ENCODE measurements at places on chromosomes 11 and 22.

GRCh38 chr22:21642584-21643448 is 714 bp downstream of the SDF2L1 start:
- DNase-seq: no peak

DNA sequence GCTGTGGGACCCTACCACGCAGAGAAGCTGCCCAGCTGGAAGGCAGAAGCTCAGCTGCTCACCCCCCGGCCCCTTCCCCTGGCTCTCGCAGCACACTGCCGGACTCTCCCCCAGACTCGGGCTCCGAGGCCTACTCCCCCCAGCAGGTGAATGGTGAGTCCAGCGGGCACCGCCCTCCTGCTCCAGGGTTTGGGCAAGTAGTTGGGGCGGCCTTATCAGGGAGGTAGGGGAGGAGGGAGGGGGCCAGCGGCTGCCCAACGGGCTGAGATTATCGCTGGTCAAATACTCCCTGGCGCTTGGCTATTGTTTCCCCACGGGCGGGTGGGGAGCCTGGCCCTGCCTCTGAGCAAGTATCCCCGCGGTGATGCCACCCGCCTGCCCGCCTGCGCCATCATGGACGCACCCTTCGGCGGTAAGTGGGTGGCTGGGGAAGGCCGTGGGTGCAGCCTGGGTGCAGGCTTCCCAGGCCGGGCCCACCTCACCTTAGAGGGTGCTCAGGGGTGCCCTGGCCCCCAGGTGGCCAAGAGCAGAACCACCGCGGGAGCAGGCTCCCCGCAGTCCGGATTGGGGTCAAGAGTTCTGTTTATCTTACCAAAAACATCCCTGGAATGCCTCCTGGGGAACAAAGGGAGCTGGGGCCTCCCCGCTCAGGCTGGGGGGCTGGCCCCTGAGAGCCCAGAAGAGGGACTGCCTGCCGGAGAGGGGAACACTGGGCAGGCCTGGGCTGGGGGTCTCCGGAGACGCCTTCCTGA is 16.9 kb downstream of the MYRF start:
- no peak for DNase-seq

GRCh38 chr11:76786016-76786415 is 2.9 kb downstream of the TSKU start:
- DNase-seq: no peak

GRCh38 chr22:20176421-20177085 is 25.7 kb upstream of the CCDC188 start:
- DNase-seq: no peak

DNA sequence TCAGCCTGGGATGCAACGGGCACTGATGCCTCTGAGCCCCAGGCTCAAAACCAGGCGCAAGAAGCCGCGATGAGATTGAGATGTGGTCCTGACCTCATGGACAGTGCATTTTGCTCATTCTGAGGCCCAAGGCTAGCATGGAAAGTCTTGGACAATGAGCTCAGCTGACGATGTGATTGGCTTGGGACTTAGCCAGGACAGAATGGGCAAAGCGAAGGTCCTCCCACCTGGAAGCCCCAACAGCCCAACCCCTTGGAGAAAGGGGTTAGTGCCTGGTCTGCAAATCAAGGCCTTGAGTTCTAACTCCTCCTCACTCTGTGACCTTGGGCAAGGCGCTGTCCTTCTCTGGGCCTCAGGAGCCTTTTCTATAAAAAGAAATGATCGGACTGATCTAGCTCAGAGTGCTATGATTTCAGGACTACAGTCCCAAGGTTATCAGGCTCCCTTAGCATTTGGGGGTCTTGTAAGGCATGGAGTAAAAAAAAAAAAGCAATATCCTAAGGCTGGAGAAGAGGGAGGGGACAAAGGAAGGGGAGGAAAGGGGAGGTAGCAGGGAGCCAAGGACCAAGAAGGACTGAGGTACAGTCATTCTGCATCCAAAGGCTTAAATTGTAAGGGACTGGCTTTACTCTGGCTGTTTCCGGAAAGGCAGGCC is 2.7 kb downstream of the SLC43A3 start:
- no peak for DNase-seq

DNA sequence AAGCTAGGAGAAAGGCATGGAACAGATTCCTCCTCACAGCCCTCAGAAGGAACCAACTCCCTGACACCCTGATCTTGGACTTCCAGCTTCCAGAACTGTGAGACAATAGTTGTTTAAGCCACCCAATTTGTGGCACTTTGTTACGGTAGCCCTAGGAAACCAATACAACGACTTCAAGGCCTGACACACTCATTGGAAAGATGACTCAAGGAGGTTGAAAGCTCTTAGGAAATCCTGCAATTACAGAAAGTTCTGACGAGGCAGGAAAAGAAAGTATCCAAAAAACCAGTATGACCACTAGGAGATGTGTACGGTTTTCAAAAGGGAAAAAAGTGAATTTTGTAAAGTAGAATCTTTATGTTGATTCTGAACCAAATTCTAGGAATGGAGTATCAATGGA is 161.4 kb downstream of the SWAP70 start:
- no peak for DNase-seq

GRCh38 chr22:26564181-26564580 is 25.8 kb downstream of the TPST2 start:
- DNase-seq: no peak

DNA sequence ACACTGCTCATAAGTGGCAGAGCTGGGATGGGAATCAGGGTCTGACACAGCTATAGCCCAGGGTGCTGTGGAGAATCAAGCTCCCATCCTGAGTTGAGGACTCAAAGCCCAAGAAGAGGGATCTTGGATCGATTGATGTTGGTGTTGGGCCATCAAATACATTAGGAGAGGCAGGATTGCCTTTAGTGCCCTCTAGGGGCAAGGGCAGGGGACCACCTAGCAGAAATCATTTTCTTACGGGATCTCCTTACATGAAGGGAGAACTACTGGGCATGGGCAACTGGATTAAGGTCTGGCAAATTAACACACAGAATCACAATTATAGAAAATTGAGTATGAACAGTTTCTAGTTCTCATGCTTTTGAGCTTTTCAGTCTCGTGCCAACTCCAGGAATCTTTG is 24.9 kb upstream of the EMSY start:
- no peak for DNase-seq

GRCh38 chr11:18731949-18732821 is 6.2 kb upstream of the IGSF22 start:
- peak; percentile 49 for DNase-seq

GRCh38 chr11:60987577-60988277 is 16.2 kb downstream of the CD6 start:
- peak; percentile 49 for DNase-seq

DNA sequence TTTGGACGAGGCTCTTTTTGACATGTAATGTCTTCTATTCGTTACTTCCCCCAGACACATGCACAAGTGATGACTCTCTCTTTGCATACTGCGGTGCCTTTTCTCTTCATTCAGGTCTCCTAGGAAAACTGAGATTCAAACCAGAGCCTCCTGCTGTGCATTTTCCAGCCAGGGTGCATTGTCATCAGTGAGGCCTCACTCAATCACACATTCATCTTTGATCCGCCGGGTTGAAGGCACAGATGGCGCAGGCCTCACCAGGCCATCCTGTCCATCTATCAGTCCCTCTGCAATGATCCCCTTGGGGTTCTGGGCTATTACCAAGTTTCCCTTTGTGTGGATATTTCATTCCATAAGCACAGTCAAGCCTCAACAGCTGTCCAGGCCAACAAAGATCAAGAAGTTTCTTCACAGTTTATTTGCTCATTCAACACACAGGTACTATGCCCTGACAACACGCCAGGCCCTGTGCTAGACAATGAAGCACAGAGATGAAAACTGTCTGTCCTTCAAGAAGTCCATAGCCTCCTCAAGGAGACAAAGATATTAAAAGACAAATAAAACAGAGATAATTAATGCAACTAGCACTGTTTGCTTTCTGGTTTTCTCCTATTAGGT is 107.8 kb downstream of the LARGE1 start:
- DNase-seq: no peak

GRCh38 chr11:36030731-36031281 is 86.9 kb downstream of the LDLRAD3 start:
- DNase-seq: no peak

DNA sequence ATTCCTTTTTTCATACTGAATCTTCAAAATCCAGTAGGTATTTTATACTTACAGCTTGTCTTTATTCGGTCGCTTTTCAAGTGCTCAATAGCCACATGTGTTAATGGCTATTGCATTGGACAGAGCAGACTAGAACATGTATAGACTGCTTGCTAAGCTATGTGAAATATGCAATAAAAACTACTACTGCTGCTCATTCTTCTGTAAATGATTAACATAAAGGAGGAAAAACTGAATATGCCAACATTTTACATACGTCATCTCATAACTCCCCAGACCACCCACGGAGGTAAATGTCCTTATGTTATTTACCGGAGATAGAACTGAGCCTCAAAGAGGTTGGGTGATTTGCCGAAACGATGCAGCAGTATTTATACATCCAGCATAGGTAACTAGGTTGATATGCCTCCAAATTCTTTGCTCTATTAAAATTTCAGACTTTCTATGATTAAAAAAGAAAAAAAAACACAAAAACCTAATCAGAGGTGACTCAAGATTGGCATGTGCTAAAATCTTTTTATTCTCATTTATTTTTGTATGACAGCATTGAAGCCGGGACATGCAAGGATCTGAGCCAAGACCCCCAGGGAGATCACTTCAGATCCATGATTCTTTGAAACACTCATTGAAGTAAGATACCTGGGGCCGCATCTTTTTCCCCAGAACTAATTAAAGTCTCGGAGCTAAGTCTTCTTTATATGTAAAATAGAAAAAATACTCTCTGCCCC is 78.5 kb upstream of the OR5AK2 start:
- DNase-seq: no peak

DNA sequence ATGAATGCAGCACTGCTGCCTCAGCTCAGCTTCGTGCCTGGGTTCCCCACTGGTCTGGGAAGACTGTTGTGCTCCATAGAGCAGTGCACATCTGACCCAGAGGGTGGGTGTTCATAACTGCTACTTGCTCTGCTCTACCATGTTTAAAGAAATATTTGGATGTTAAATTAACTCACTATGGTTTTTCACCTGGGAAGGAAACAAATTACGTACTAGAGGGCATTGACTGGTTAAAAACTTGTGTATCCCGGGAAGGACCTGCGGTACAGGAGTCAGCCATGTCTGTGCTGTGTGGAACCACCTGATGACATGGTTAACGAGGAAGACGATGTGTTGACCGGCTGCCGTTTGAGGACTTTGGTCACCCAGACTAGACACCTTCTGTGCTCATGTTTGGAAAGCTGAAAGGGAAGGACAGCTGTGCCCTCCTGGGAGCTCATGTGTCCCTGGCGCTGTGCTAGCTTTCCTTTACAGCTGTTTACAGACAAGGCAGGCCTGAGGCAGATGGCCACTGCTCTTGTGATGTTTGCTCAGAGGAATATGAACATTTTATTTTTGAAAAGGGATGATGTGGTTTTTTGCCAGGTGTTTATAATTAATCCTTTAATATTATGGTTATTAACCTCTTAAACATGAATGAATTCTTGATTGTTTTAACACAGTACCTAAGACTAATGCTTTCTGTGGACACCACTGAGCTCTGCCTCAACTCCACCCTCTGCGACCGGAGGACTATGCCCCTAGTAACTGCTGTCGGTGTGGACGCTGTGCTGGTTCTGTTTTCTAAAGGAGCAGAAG is 14.3 kb upstream of the AIFM3 start:
- DNase-seq: no peak

DNA sequence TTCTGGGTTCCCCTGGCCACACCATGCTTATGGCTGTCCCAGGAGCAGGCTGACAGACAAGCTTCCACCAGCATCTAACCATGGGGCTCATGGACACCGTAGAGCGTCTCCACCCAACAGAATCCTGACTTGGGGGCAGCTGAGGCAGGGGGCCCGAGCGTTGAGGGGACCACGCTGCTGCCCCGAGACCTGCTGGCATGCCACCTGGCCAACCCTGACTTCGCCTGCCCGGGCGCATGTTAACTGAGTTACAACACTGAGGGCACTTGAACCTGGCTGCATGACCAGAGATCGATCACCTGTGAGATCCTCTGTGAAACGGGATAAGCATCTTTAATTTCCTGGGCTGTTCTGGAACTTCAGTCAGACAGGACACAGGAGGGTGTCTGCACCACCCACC is 13.7 kb downstream of the PPM1F start:
- no peak for DNase-seq

GRCh38 chr11:2699531-2700414 is at the start of gene KCNQ1OT1:
KCNQ1OT1 (minus strand) TSS chr11:2699994.
- peak; percentile 79 for DNase-seq

- DNase-seq: no peak
Measured at GRCh38 chr11:45794169-45794568, 10.8 kb upstream of the SLC35C1 start.

- DNase-seq: no peak
Measured at GRCh38 chr11:95888852-95889251, 35.1 kb downstream of the MTMR2 start.

- DNase-seq: no peak
Measured at GRCh38 chr11:18132341-18132740, at the start of gene MRGPRX3. MRGPRX3 (plus strand) TSS chr11:18132571; CDS start chr11:18137203, 4,632 bp downstream.

- DNase-seq: peak; percentile 45
Measured at GRCh38 chr11:78187366-78188285, 800 bp downstream of the KCTD21 start.

GRCh38 chr22:27349456-27349855 is 452.1 kb downstream of the MN1 start:
- no peak for DNase-seq

GRCh38 chr11:62782753-62783152 is 4.4 kb upstream of the TMEM179B start:
- no peak for DNase-seq

DNA sequence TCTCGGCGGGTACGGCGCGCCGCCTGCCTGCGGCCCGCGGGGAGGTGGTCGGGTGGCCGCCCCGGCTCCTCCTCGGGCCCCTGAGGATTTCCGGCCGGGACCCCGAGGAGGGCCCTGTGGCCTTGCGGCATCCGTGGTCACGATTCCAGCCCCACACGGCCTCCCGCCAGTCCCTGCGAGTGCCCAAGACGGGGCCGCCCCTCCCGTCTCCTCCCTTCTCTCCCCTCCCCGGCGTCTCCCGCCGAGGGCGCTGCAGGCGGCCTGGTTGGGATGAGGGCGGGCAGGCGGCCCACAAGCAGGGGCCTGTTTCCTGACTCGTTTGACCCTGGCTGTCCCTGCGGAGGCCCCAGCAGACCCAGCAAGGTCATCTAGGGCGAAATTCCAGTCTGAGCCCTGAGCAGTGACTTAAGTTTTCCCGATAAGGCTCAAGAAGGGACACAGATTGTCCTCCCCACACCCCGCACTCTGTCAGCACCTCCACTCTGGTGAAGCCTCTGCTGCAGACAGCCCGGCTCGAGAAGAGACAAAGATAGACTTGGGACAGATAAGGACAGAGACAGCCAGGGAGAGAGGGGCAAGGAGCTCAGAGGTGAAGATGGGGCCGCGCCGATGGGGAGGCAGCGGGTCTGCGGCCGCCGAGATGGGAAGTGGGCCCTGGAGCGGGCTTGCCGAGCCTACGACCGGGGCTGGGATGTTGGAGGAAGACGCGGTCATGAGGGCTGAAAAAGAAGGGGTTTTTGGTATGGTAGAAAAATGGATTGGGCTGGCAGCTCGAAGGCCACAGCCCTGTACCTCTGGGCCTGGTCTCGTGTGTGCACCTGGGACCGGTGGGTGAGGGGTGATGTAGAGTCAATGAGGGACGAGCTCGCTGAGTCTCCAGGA is 95.0 kb downstream of the SWAP70 start:
- peak; percentile 12 for DNase-seq
